ENCODE measurements at places on chromosomes 7 and 10. TPM values are rescaled to one million over a fixed set of nuclear protein-coding genes. Genes with fewer than 3 reads are reported as not detected.

DNA sequence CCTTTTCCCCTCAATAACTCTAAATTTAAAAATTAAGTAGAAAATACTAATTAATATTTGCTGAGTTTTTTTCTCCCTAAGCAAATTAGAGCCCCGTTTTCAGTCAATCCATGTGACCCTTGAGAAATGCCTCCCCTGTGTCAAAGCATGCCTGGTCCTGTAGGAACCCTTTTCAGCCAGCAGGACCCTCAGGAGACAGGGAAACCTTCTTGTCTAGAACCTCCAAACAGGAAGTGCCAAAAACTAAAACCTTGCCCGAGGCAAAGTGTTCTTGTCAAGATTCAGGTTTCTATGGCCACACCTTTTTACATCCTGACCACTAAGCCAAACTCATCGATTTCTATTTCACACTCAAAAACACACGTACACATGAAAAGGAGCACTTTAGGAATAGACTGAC is 60.1 kb upstream of the NFE2L3 start:
- DNase-seq: peak; percentile 9

- DNase-seq: no peak
These were observed 41.2 kb downstream of the PDZD8 start for GRCh38 chr10:117334066-117334465.

DNA sequence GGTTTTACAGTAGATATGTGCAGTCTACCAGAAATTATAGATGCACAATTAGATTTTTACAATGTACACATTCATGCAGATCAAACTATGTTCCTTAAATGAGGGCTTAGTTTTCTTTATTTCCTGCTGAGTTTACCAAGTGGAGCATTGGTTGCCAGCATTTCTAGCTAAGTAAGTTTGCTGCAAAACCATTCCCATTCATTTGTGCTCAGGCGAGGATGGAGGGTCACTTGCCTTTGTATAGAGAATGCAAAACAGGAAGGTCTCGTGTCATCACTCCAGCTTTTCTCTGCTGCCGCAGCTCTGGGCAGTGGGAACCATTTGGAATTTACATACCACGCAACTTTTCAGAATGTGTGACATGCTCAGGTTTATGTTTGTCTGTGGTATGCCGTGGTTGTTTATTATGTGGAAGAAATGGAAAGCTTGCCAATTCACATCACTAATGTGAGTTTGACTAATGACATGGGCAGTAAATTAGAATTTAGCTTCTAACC is 198.6 kb downstream of the TRIL start:
- DNase-seq: peak; percentile 81

DNA sequence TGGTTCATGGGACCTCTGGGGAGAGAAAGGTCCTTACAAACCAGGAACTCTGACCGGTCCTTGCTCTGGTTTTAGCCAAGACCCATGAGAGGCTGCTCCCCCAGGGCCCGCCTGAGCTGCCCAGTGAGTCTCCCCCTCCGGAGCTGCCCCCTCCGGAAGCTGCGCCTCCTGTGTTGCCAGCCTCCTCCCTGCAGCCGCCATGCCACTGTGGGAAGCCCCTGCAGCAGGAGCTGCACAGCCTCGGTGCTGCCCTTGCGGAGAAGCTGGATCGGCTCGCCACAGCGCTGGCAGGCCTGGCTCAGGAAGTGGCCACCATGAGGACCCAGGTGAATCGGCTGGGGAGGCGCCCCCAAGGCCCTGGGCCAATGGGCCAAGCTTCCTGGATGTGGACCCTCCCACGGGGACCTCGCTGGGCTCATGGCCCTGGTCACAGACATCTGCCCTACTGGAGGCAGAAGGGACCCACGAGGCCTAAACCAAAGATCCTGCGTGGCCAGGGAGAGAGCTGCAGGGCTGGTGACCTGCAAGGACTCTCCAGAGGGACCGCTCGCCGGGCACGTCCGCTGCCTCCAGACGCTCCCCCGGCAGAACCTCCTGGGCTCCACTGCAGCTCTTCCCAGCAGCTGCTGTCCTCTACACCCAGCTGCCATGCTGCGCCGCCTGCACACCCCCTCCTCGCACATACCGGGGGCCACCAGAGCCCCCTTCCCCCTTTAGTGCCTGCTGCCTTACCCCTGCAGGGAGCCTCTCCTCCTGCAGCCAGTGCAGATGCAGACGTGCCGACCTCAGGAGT is 40.1 kb downstream of the ZNF467 start:
- DNase-seq: no peak

The ARMC3 gene
- total RNA-seq: not detected

GRCh38 chr10:91418416-91418815 is 8.3 kb downstream of the HECTD2 start:
- no peak for DNase-seq

DNA sequence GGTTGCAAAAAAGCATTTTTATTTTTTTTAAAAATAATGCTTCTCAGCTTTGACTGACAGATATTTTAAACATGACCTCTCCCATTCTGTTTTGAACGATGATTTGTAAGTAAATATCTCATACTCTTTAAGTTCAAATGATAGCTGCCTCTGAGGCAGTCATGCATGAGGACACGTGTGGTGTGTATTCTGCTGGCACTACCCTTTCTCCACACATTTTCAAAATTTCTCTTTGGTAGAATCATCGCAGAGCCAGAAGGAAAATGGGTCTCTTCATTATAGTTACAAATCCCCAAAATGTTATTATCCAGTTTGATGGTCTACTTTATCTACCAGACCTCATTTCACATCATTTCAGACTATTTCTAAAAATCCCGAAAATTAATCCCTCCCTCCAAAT is 55.1 kb downstream of the FZD1 start:
- DNase-seq: no peak

GRCh38 chr10:2201534-2202099 is 464.3 kb upstream of the ADARB2 start:
- no peak for DNase-seq

- DNase-seq: no peak
These were observed 452.0 kb downstream of the LRMDA start for GRCh38 chr10:75883081-75884072.

GRCh38 chr10:72340510-72341261 is 14.0 kb downstream of the DNAJB12 start:
- peak; percentile 74 for DNase-seq

DNA sequence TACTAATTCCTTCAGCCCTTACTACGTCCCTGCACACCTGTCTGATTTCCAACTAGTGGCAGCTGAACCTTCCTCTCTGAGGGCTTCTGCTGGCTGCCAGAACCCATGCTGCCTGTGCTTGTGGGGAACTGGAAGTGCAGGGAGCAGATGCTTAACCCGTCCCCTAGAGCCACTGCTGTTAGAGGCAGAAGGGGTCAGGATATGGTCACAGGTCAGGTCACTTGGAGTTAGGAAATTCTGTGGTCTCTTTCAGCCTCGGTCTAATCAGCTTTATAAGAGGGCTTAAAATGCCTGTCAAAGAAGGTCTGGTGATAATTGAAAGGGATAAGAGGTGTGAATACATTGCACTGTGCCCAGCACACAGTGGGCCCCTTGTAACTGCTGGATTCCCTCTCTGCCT is 82.0 kb downstream of the PLPP4 start:
- DNase-seq: no peak

DNA sequence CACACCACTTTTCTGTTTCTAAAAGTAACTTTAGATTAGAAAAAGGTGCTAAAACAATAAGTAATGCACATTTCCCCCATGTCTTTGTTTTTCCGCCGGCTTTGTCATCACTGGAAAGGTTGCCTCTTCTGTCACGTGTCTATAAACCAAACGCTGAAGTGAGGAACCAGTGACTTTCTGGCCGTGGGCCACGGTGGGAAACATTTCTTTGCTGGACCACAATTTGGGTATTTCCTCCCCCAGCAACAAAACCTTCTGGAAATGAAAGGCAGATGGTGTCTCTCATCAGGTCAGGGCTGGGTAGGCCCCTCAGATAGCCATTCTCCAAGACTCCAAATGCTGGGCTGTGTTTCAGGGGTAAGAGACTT is 174.5 kb downstream of the SH3PXD2A start:
- peak; percentile 28 for DNase-seq

The CHAT gene
- total RNA-seq: not detected

- DNase-seq: peak; percentile 86
These were observed 87.8 kb downstream of the BTRC start for GRCh38 chr10:101441541-101442455.

DNA sequence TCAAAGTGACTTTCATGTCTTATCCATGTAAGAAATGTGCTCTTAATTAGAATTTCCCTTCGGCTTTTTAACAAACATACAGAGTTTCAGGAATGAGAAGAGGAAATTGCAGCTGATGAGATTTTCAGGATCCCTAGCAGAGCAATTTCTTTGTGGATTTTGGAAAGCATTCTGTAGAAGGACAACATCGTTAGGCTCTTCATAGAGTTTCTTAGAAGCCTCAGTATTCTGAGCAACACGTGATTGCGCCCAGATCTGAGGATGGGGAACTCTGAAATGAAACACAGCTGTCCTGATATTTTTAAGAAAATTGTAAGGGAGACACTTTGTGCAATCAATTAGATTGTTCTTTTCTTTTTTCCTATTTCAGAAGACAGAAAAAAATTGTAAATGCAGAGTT is 85.8 kb downstream of the LHFPL3 start:
- DNase-seq: no peak

- DNase-seq: no peak
These were observed 45.5 kb upstream of the DMBT1 start for GRCh38 chr10:122515022-122515424.

The FBXW4 gene
- 22.0 TPM for total RNA-seq

DNA sequence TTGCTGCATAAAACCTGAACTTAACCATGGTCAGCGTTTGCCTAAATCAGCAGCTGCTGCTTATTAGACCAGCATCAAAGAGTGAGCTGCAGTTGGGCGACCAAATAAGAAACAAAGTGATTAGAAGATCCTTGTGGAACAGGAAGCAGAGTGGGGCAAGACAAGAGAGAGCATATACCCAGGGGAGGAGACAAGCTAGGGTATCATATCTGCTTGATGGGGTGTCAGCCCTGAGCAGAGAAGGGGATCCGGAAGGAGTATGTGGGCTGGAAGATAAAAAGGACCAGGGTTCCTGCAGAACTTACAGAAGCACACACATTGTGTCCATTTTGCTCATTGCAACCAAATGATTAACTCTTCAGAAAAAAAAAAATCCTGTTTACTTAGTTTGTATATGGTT is 213.6 kb downstream of the CELF2 start:
- no peak for DNase-seq

DNA sequence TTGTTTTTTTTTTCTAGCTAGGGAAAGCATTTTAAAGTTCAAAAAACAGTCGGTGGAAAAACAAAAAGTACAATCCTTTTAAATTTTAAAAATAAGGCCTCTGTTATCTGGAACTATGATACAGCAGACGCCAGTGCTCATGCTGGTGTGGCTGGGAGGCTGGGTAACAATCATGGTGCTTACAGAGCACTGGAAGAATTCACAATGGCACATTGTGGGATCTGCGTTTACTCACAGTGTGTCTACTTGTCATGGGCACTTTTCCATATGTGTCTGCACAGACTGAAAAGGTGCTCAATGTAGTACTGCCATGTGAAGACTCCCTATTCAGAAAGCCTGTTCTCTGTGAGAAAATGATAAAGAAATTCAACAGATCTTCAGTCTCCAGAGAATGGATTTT is 278.2 kb upstream of the IMMP2L start:
- DNase-seq: no peak

- DNase-seq: no peak
These were observed 298.1 kb downstream of the TCERG1L start for GRCh38 chr10:131013281-131013912.

GRCh38 chr10:60338786-60339185 is 50.9 kb downstream of the ANK3 start:
- no peak for DNase-seq

GRCh38 chr10:15113766-15114165 is 16.6 kb downstream of the RPP38 start:
- no peak for DNase-seq

DNA sequence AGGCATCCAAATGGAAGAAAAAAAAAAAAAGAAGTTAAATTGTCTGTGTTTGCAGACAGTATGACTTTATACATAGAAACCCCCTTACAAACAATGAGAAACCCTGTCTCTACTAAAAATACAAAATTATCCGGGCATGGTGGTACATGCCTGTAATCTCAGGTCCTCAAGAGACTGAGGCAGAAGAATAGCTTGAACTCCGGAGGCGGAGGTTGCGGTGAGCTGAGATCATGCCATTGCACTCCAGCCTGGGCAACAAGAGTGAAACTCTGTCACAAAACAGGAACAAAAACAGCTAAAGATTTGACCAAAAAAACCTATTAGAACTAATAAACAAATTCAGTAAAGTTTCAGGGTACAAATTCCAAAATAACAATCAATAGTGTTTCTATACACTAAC is 385.8 kb upstream of the GRM3 start:
- no peak for DNase-seq
